ENCODE measurements at places on chromosomes 16 and 17.

- no peak overlapping the region for H3K4me3 ChIP-seq
- no peaks in the 10 kb centered on the region for H3K36me3 ChIP-seq
- peak overlapping the region; percentile 53 for H3K27ac ChIP-seq
- peaks cover 22% of the 10 kb centered on the region for H3K4me1 ChIP-seq
- peak; percentile 31 for DNase-seq
- no peaks in the 10 kb centered on the region for H3K27me3 ChIP-seq
Measured at GRCh38 chr16:3637371-3637923, 17.0 kb upstream of the DNASE1 start.

- H3K4me1 ChIP-seq, result no peaks in the 10 kb centered on the region
- H3K27me3 ChIP-seq, result peaks cover 30% of the 10 kb centered on the region
- H3K27ac ChIP-seq, result no peak overlapping the region
Measured at GRCh38 chr16:79316004-79316458, 284.5 kb downstream of the MAF start.

GRCh38 chr16:84643180-84643583, 5.1 kb upstream of the KLHL36 start:
- no peak for DNase-seq
- no peak overlapping the region for H3K4me3 ChIP-seq
- peaks cover 3% of the 10 kb centered on the region for H3K27me3 ChIP-seq
- no peak overlapping the region for H3K27ac ChIP-seq
- H3K36me3 ChIP-seq, result no peaks in the 10 kb centered on the region

GRCh38 chr16:29816694-29817441, 916 bp downstream of the PAGR1 start:
- H3K27me3 ChIP-seq, result no peaks in the 10 kb centered on the region
- H3K36me3 ChIP-seq, result peaks cover 23% of the 10 kb centered on the region
- H3K27ac ChIP-seq, result peak overlapping the region; percentile 71
- peaks cover 69% of the 10 kb centered on the region for H3K4me1 ChIP-seq
- peak; percentile 58 for DNase-seq
- H3K4me3 ChIP-seq, result peak overlapping the region; percentile 68

GRCh38 chr17:34798581-34798980, 162.7 kb downstream of the CCT6B start:
- H3K4me1 ChIP-seq, result no peaks in the 10 kb centered on the region
- H3K4me3 ChIP-seq, result no peak overlapping the region
- no peak overlapping the region for H3K27ac ChIP-seq

- peaks cover 29% of the 10 kb centered on the region for H3K36me3 ChIP-seq
- peak overlapping the region; percentile 98 for H3K27ac ChIP-seq
- peaks cover 20% of the 10 kb centered on the region for H3K4me1 ChIP-seq
- H3K27me3 ChIP-seq, result no peaks in the 10 kb centered on the region
- peak overlapping the region; percentile 95 for H3K4me3 ChIP-seq
Measured at GRCh38 chr17:65055708-65056638, 567 bp downstream of the GNA13 start.

DNA sequence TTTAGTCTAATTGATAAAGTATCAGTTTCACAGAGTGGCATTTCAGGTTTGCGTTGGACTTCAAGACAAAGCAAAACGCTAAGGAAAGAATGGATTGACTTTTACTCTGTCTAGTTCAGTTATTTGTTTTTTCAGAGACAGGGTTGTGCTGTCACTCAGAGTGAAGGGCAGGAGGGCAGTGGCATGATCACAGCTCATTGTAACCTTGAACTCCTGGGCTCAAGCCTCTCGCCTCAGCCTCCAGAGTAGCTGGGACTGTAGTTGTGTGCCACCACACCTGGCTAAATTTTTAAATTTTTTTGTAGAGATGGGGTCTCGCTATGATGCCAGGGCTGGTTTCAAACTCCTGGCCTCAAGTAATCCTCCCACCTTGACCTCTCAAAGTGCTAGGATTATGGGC, 86.4 kb downstream of the CACNG1 start:
- H3K27me3 ChIP-seq, result no peaks in the 10 kb centered on the region
- H3K4me1 ChIP-seq, result no peaks in the 10 kb centered on the region
- H3K27ac ChIP-seq, result no peak overlapping the region
- H3K4me3 ChIP-seq, result no peak overlapping the region
- H3K36me3 ChIP-seq, result peaks cover 26% of the 10 kb centered on the region
- no peak for DNase-seq

DNA sequence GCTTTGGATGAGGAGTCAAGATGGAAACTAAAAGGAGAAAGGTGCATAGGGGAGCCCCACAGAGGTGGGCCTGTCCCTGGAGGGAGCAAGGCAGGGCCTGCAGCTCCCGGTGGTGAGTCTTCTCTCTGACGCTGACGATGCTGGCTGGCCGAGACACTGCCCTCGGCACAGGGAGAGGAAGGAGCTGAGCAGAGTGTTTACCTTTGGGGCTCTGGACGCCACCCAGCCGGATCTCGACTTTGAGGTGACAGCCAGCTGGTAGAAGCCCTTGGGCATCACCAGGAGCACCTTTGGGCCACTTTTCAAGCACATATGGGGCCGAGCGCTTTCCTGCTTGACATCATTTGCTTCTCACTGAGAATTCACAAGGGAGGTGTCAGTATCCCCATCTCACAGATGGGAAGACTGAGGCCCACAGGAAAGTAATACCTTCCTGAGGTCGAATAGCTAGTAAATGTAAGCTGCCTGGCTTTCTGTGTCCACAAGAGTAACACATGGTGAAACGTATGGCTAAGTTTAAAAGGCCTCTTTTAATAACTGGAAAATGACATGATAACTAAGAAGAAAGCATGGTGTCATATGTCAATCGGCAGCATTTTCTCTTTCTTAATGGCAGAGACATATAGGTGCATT, 294.3 kb upstream of the TNRC6C start:
- H3K4me3 ChIP-seq, result no peak overlapping the region
- H3K27me3 ChIP-seq, result peaks cover 12% of the 10 kb centered on the region
- H3K4me1 ChIP-seq, result no peaks in the 10 kb centered on the region
- H3K27ac ChIP-seq, result no peak overlapping the region

DNA sequence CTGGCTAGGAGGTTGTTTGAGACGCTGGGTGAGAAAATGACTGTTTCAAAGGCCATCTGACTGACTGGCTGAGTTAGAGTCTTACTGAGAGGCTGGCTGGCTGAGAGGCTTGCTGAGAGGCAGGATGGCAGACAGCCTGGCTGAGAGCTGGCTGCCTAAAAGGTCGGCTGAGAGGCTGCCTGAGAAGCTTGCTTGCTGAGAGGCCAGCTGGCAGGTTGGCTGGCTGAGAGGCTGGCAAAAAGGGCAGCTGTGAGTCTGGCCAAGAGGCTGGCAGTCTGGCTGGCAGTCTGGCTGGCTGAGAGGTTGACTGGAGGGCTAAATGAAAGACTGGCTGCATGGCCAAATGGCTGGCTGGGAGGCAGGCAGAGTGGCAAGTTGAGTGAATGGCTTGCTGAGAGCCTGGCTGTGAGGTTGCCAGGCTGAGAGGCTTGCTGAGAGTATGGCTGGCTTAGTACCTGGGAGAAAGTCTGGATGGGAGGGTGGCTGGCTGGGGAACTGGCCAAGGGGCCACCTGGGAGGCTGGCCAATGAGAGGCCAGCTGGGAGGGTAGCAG, 35.3 kb upstream of the ACSM2B start:
- DNase-seq, result no peak
- H3K27ac ChIP-seq, result no peak overlapping the region
- no peaks in the 10 kb centered on the region for H3K36me3 ChIP-seq
- no peak overlapping the region for H3K4me3 ChIP-seq

DNA sequence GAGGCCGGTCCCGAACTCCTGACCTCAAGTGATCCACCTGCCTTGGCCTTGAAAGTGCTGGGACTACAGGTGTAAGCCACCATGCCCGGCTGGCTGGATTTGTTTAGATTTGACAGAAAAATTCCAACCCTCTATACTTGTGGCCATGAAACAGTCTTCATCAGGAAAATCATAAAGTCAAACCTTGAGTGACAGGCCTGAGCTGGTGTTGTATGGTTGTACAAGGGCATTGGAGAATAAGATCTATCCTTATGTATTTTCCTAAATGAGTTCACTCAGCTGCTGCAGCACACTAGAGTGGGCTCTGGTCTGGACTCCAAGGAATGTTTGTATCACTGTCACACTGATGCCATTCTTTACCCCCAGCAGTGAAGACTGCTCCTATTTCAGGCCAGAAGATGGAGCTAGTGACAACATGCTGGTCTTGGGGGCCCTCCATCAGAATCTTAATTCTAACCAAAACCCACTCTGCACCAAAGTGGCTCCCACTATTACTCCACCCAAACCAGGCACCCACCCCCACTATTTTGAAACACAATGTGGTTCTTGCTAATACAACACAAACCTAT, 27.4 kb downstream of the SNX11 start:
- no peak for DNase-seq
- H3K4me1 ChIP-seq, result no peaks in the 10 kb centered on the region
- no peaks in the 10 kb centered on the region for H3K36me3 ChIP-seq
- H3K4me3 ChIP-seq, result no peak overlapping the region
- H3K27ac ChIP-seq, result no peak overlapping the region

DNA sequence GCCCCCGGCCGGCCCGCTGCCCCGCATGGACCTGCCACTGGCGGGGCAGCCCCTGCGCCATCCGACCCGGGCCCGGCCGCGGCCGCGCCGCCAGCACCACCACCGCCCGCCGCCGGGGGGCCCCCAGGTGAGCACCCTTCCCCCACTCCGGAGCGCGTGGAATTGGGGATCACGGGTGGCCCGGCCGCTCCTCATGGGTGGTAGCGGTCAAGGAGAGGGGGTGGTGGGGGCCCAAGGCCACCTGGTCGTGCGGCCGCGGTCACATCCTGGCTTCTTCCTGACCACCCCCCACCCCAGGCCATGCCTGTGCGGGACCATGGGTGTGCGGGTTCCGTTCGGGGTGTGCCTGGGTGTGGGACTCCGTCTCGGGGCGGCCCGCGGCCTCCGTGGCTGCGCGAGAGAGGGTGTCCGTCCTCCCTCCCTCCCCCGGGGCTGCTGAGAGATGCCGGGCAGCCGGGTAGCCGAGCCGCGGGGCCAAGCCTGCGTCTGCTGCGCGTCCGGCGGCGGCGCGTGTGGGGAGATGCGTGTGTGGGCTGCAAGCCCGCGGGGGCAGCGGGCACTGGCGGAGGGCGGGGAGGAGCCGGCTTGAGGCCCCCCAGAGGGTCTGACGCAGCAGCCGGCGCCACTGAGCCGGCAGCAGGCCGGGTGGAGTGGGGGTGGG, 6.8 kb downstream of the ACD start:
- H3K4me1 ChIP-seq, result no peaks in the 10 kb centered on the region
- peaks cover 8% of the 10 kb centered on the region for H3K27me3 ChIP-seq
- H3K36me3 ChIP-seq, result peaks cover 9% of the 10 kb centered on the region
- DNase-seq, result peak; percentile 76

DNA sequence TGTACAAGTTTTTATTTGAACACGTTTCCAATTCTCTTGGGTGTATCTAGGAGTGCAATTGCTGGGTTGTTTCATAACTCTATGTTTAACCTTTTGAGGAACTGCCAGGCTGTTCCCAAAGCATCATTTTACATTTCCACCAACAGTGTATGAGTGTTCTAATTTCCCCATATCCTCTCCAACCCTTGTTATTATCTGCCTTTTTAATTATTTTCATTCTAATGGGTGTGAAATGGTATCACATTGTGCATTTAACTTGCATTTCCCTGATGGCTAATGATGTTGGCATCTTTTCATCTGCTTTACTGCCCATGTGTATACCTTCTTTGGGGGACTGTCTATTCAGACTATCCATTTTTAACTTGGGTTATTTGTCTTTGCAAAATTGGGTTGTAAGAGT, 104.2 kb downstream of the USP31 start:
- no peaks in the 10 kb centered on the region for H3K4me1 ChIP-seq
- H3K4me3 ChIP-seq, result no peak overlapping the region
- DNase-seq, result no peak
- H3K27ac ChIP-seq, result no peak overlapping the region
- 0 out of 3 replicates have a peak, but pooled peaks cover under 1% of the 10 kb centered on the region for H3K27me3 ChIP-seq
- H3K36me3 ChIP-seq, result no peaks in the 10 kb centered on the region

GRCh38 chr16:10708969-10709368, 14.2 kb upstream of the TEKT5 start:
- H3K4me1 ChIP-seq, result no peaks in the 10 kb centered on the region
- no peak overlapping the region for H3K4me3 ChIP-seq
- H3K36me3 ChIP-seq, result no peaks in the 10 kb centered on the region
- H3K27ac ChIP-seq, result no peak overlapping the region
- H3K27me3 ChIP-seq, result 0 out of 3 replicates have a peak, but pooled peaks cover 3% of the 10 kb centered on the region
- no peak for DNase-seq

DNA sequence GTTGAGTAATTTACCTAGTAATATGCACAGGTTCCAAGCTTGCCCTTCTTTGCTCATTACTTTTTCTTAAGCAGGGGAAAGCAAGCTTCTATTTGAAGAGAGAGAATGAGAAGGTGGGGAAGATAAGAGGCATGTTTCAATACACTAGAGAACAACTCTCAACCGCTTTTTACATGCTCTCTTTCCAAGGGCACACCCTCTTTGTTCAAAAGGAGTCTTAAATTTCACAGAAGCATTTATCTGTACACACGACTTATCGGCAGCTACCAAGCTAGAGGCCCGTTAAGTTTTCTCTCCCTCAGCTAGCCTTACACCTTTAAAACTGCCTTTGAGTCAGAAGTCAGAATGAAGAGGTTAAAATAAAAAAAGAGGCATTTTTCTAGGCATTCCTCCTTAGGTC, 79.6 kb downstream of the STH start:
- no peaks in the 10 kb centered on the region for H3K27me3 ChIP-seq
- DNase-seq, result peak; percentile 70
- H3K4me3 ChIP-seq, result no peak overlapping the region
- peaks cover 35% of the 10 kb centered on the region for H3K36me3 ChIP-seq

DNA sequence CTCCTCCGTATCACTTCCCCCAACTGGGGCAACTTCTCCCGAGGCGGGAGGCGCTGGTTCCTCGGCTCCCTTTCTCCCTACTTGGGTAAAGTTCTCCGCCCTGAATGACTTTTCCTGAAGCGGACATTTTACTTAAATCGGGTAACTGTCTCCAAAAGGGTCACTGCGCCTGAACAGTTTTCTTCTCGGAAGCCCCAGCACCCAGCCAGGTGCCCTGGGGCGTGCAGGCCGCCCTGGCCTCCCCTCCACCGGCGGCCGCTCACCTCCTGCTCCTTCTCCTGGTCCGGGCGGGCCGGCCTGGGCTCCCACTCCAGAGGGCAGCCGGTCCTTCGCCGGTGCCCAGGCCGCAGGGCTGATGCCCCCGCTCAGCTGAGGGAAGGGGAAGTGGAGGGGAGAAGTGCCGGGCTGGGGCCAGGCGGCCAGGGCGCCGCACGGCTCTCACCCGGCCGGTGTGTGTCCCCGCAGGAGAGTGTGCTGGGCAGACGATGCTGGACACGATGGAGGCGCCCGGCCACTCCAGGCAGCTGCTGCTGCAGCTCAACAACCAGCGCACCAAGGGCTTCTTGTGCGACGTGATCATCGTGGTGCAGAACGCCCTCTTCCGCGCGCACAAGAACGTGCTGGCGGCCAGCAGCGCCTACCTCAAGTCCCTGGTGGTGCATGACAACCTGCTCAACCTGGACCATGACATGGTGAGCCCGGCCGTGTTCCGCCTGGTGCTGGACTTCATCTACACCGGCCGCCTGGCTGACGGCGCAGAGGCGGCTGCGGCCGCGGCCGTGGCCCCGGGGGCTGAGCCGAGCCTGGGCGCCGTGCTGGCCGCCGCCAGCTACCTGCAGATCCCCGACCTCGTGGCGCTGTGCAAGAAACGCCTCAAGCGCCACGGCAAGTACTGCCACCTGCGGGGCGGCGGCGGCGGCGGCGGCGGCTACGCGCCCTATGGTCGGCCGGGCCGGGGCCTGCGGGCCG, 1.6 kb downstream of the HIC1 start:
- H3K27ac ChIP-seq, result no peak overlapping the region
- no peaks in the 10 kb centered on the region for H3K27me3 ChIP-seq
- H3K4me1 ChIP-seq, result no peaks in the 10 kb centered on the region
